ENCODE measurements at places on chromosomes 6 and 20. TPM values are rescaled to one million over a fixed set of nuclear protein-coding genes. Genes with fewer than 3 reads are reported as not detected.

DNA sequence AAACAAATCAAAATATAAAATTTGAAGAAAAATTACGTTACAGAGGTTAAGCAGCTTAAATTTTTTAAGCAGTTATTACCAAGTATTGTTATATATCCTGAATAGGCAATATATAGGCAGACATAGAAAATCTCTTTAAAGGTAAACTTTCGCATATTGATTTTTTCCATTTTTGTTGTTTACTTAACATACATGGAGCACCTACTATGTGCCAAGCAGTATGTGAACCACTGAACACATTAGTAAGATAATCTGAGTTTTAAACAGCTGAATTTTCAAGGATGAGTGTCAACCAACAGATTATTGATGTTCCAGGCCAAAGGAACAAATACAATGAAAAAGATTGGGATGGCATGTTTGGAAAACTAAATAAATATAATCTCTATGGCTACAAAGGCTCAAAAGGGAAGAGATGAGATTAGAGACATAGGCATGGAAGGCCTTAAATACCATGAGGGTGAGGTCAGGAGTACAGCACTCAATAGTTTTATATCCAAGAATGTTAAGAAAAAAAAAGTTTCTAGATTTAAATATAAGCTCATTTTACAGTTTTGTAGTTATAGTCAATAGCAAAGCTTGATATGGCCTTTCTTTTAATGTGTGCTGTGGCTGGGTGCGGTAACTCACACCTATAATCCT is 277.5 kb downstream of the PTPRK start:
- H3K27me3 ChIP-seq = no peaks in the 10 kb centered on the region
- H3K4me3 ChIP-seq = no peak overlapping the region
- DNase-seq = no peak
- peaks cover 12% of the 10 kb centered on the region for H3K4me1 ChIP-seq
- H3K36me3 ChIP-seq = peaks cover 3% of the 10 kb centered on the region
- no peak overlapping the region for H3K27ac ChIP-seq

GRCh38 chr6:151537556-151537955 is 43.7 kb downstream of the CCDC170 start:
- H3K27me3 ChIP-seq = peaks cover 4% of the 10 kb centered on the region
- no peaks in the 10 kb centered on the region for H3K4me1 ChIP-seq
- H3K36me3 ChIP-seq = no peaks in the 10 kb centered on the region
- no peak overlapping the region for H3K4me3 ChIP-seq
- DNase-seq = no peak

- H3K36me3 ChIP-seq = peaks cover 44% of the 10 kb centered on the region
- H3K4me1 ChIP-seq = peaks cover 4% of the 10 kb centered on the region
- no peaks in the 10 kb centered on the region for H3K27me3 ChIP-seq
- H3K4me3 ChIP-seq = no peak overlapping the region
- DNase-seq = no peak
Measured at GRCh38 chr6:111267764-111268333, 180.5 kb downstream of the SLC16A10 start.

GRCh38 chr20:53897884-53898555 is 172.4 kb downstream of the BCAS1 start:
- no peak overlapping the region for H3K4me3 ChIP-seq
- H3K36me3 ChIP-seq = no peaks in the 10 kb centered on the region
- no peak for DNase-seq
- H3K4me1 ChIP-seq = peaks cover 41% of the 10 kb centered on the region
- H3K27me3 ChIP-seq = no peaks in the 10 kb centered on the region

DNA sequence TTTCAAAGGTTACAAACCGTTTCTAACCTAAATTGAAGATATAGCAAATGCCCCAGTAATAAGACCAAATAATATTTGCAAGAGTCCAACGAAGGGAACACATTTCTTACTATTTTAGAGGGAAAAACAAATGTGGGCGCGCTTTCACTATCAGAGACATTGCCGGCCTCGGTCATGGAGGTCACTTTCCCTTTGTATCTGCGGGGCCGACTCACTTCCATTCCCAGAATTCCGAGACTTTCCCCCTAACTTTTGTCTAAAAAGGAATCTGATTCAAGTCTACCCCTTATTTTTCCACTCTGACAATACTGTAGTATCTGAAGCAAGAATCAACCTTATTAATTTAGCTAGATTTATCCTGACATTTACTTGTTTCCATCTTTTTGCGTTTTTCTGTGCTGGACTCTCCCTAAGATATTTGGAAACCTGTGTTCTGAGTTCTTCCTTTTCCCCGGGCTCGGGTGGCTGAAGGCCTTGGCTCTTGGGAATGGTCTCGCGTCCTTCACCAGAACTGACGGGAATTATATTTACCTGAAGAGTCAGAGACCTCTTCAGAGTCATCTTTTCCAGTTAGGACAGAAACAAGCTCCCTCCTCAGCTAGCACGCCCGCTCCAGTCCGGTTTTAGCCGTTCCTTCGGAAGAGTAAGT is 71.8 kb upstream of the ZNF184 start:
- H3K4me3 ChIP-seq = peak overlapping the region; percentile 91
- no peak for DNase-seq
- peaks cover 19% of the 10 kb centered on the region for H3K4me1 ChIP-seq
- H3K27ac ChIP-seq = peak overlapping the region; percentile 84

CBLN4 gene
- not detected for total RNA-seq

DNA sequence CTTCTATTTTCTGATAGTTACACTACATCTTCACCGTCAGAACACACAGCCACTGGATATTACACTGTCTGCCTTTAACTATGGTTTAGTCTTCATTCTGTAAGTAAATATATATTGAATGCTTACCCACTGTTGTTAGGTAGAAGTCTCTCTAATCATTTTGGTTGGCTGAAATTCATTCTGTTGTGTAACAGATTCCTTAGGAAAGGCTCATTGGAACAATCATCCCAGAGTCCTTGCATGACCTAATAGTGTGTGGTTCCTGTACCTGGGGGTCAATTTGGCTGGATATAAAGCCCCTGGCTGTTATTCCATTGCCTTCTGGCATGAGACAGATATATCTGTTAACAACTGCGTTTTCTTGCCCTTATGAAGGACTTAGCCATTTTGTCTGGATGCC is 9.9 kb downstream of the BLOC1S5 start:
- peaks cover 6% of the 10 kb centered on the region for H3K4me1 ChIP-seq
- H3K4me3 ChIP-seq = no peak overlapping the region
- peaks cover 32% of the 10 kb centered on the region for H3K36me3 ChIP-seq
- no peak overlapping the region for H3K27ac ChIP-seq
- DNase-seq = no peak
- no peaks in the 10 kb centered on the region for H3K27me3 ChIP-seq

DNA sequence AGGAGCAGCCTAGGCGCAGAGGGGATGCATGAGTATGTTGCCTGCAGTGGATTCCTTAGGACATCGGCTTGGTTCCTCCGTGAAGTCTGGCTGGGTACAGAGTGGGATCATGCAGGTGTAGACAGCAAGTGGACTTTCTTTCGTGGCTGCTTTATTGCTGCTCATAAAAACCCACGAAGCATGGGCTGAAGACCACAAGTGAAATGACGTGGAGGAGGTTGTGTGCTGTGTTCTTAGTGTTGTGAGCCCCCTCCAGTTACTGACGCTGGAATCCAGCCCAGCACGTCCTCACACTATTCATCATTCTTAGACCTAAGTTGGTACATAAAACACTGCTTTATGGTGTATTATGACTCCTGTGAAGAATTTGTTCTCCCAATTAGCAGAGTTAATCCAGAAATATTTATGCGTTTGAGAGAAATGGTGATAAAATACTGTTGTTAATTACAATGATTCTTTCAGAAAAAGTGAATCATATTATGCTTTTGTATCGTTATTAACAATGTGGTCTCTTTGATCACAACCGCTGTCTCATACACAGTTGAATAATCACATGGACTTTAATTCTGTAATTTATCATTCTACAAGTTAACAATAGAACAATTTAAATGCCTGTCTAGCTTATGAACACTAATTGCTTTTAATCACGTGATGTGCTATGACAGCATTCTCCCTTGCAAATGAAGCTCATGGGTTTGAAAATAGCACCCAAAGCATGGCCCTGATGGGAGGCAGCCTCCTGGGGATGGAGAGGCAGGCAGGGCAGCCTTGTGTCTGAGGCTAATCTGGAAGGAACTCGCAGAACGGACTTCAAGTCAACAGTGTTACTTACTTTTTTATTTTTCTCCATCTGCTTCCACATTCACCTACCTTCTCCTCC is 233.9 kb upstream of the SYNDIG1 start:
- H3K36me3 ChIP-seq = no peaks in the 10 kb centered on the region
- DNase-seq = no peak
- peaks cover 8% of the 10 kb centered on the region for H3K27me3 ChIP-seq
- peak overlapping the region; percentile 6 for H3K4me3 ChIP-seq

GRCh38 chr6:152310371-152310954 is 326.7 kb downstream of the SYNE1 start:
- H3K27me3 ChIP-seq = no peaks in the 10 kb centered on the region
- H3K36me3 ChIP-seq = peaks cover 17% of the 10 kb centered on the region

- H3K36me3 ChIP-seq = no peaks in the 10 kb centered on the region
- DNase-seq = no peak
- H3K4me3 ChIP-seq = peak overlapping the region; percentile 23
- peaks cover 3% of the 10 kb centered on the region for H3K27me3 ChIP-seq
Measured at GRCh38 chr6:53635322-53635721, 30.2 kb downstream of the KLHL31 start.

GRCh38 chr6:9784786-9785185 is 630.1 kb downstream of the TFAP2A start:
- no peaks in the 10 kb centered on the region for H3K27me3 ChIP-seq
- no peak for DNase-seq
- H3K4me1 ChIP-seq = no peaks in the 10 kb centered on the region
- no peak overlapping the region for H3K4me3 ChIP-seq

PAK5 gene
- 0.69 TPM for total RNA-seq

- no peak overlapping the region for H3K4me3 ChIP-seq
- no peaks in the 10 kb centered on the region for H3K27me3 ChIP-seq
- H3K4me1 ChIP-seq = no peaks in the 10 kb centered on the region
- no peak for DNase-seq
- H3K36me3 ChIP-seq = no peaks in the 10 kb centered on the region
Measured at GRCh38 chr20:5535125-5535756, 215.0 kb upstream of the SHLD1 start.

DNA sequence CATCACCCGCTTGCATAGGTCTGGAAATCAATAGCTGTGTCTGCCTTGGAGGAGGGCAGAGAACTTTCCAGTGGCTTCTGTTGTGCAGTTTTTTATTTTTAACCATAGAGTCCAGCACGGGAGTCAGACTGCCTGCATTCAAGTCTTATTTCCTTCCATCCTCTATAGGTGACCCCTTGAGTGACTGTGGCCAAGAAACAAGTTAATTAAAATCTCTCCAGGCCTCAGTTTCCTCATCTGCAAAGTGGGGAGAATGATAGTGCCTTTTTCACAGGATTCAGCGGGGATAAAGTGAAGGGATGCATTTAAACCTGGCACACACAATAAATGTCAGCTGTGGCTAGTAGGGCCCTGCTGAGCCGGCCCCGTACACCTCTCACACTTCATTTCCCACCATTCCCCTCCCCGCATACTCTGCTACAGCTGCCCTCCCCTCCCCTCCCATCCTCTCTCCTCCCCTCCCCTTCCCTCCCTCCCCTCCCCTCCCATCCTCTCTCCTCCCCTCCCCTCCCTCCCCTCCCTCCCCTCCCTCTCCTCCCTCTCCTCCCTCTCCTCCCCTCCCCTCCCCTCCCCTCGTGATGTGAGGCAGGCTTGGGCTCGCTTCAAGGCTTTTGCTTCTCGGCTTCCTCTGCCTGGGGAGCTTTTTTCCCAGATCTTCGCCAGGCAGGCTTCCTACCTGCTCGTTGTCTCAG is 150.5 kb downstream of the TFAP2C start:
- H3K4me3 ChIP-seq = no peak overlapping the region
- H3K27ac ChIP-seq = no peak overlapping the region
- H3K4me1 ChIP-seq = peaks cover 11% of the 10 kb centered on the region
- peaks cover 8% of the 10 kb centered on the region for H3K27me3 ChIP-seq
- no peak for DNase-seq

APOM gene
- 11.2 TPM for total RNA-seq

- H3K27me3 ChIP-seq = no peaks in the 10 kb centered on the region
- no peaks in the 10 kb centered on the region for H3K4me1 ChIP-seq
- no peak overlapping the region for H3K4me3 ChIP-seq
- no peak overlapping the region for H3K27ac ChIP-seq
- no peak for DNase-seq
Measured at GRCh38 chr6:161056451-161056850, 64.9 kb downstream of the MAP3K4 start.

DNA sequence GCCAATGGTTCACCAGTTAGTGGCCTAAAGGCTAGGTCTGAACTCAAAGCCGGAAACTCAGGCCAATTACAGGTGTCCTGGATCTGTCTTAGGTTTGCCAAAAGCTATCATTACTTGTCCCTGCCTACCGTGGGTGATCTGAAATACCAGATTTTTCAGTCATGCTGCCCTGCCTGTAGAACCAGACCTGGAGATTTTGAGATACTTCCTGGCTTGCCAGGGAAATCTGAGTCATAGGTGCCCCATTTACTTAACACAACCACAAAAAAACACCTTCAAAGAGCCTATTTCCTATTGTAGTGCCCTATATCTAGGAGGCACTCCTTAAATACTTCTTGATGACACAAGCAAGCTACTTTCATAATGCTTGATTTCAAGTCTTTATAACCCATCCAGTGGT is 13.9 kb upstream of the RANBP9 start:
- no peak for DNase-seq
- peak overlapping the region; percentile 59 for H3K4me3 ChIP-seq
- no peaks in the 10 kb centered on the region for H3K27me3 ChIP-seq
- H3K4me1 ChIP-seq = no peaks in the 10 kb centered on the region

METTL24 gene
- total RNA-seq = 10.0 TPM

MRAP2 gene
- 0.74 TPM for total RNA-seq

DNA sequence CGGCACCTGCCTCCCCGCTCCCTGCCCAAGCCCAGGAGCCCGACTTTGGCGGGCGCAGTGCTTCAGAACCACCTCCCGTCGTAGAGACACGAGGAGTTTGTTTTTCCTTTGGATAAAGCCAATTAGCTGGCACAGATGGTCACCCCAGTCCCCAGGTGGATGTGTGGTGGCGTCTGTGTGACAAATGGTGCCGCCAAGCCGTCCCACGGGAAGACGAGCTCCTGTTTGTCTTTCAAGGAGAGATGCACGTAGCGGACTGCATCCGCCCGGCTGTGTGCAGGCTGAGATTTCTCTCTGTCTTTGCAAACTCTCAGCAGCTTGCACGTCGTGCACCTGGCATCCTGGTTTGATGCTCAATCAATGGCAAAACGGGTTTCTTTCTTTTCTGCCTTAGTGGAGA is 16.1 kb upstream of the MRGBP start:
- peaks cover 9% of the 10 kb centered on the region for H3K4me1 ChIP-seq
- H3K36me3 ChIP-seq = no peaks in the 10 kb centered on the region

GRCh38 chr6:117776441-117776840 is 101.2 kb downstream of the NUS1 start:
- H3K4me3 ChIP-seq = no peak overlapping the region
- no peaks in the 10 kb centered on the region for H3K36me3 ChIP-seq
- no peak for DNase-seq
- peaks cover 15% of the 10 kb centered on the region for H3K27me3 ChIP-seq
- H3K27ac ChIP-seq = no peak overlapping the region

LATS1 gene
- 33.3 TPM for total RNA-seq

FUCA2 gene
- 71.9 TPM for total RNA-seq

MAS1 gene
- total RNA-seq = not detected

GRCh38 chr6:32637219-32637880 is at the start of gene HLA-DQA1:
TSS of gene HLA-DQA1 (plus strand) at chr6:32637406. CDS start at chr6:32637459, 53 bp downstream.
- H3K4me3 ChIP-seq = no peak within 1 kb of the TSS
- H3K27ac ChIP-seq = no peak within 1 kb of the TSS
- no peak for DNase-seq
- peaks cover 41% of the 10 kb centered on the region for H3K27me3 ChIP-seq
- H3K4me1 ChIP-seq = no peaks in the 10 kb centered on the region
- no peaks in the 10 kb centered on the region for H3K36me3 ChIP-seq

GRCh38 chr6:99871641-99872040 is 122.4 kb downstream of the MCHR2 start:
- peaks cover 53% of the 10 kb centered on the region for H3K27me3 ChIP-seq
- no peak overlapping the region for H3K27ac ChIP-seq
- H3K4me1 ChIP-seq = no peaks in the 10 kb centered on the region
- H3K4me3 ChIP-seq = no peak overlapping the region
- no peaks in the 10 kb centered on the region for H3K36me3 ChIP-seq

CDSN gene
- total RNA-seq = not detected
